HepG2 (cell line): ENCODE measurements at places on chromosomes 3 and 15.

DNA sequence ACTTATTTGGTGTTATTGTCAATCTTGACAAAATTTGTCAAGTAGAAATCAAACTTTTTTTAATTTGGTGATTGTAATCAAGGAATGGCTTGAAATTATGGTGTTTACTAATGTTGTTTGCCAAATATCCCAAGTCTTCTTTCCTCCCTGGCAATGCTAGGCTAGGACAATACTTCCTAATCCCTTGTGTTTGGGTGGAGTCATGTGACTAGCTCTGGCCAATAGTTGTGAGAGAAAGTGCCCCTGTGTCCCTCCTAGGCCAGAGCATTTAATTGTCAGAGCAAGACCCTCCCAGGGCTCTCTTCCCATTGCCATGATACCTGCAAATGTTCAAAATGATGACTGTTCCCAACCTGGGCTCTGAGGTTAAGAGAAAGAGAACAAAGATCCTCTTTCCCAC, 132.7 kb downstream of the ANXA2 start:
- DNase-seq, result no peak

GRCh38 chr3:48561045-48561736, 2.4 kb downstream of the UCN2 start:
- peak; percentile 71 for DNase-seq

DNA sequence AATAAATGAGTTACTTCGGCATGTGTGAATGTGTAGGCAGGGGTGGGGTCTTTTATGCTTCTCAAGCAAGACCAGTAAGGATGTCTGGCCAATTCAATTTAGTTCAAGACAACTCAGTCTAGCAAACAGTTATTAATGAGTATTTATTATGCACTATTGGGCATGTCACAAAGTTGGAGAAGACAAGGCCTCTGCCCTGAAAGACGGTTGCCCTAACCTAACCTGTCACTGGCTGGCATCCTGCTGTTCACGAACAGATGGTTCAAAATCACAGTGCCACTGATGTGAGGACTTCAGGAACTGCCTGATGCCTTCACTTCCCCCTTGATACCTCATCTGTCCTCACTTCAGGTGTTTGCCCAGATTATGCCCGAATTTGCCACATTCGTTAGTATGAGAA, 217.8 kb downstream of the SOX2 start:
- DNase-seq, result no peak

- DNase-seq, result no peak
Observed at GRCh38 chr15:88803241-88803919, at the start of gene ACAN. ACAN (plus strand) TSS chr15:88803436; CDS start chr15:88836207, 32,771 bp downstream.

- no peak for DNase-seq
Observed at GRCh38 chr3:134751831-134752230, 43.2 kb upstream of the EPHB1 start.

DNA sequence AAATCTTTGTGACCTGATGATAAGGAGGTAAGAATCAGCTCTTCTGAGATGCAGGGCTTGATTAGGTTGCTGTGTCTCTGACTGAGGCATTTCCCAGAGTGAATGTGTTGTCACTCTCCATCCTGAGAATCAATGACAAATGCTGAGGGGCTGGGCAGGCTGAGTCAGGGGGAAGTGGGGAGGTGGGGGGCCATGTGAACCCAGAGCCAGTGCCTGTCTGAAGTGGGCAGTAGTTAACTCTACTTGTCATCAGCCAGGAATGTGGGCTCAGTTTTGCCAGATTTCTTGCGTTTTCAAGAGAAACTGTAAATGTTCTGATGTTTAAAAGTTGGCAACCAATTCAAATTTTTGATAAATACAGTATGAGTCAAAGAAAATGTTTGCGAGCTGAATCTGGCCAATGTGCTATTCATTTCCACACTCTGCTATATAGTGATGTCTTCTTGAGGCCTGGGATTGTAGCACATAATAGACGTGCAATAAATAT, 3.1 kb upstream of the BNC1 start:
- DNase-seq, result no peak

- DNase-seq, result no peak
Observed at GRCh38 chr15:33724321-33725036, 243.8 kb upstream of the CHRM5 start.

DNA sequence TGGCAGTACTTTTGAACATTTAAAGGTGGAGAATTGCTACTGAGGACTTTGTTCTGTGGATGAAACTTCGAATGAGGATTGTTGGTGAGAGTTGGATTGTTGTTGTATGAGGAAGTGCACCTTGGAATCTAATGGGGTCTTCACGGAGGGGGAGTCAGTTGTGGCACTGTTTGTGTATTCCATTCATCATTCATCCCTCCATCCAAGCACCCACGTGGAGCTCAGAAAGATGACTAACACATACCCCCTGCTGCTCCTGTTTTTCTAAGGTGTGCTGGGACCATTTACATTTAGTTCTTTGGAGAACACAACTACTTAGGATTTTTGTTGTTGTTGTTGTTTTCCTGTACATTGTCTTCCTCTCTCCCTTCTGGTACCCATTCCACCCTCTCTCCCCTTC, 122.6 kb downstream of the IGF1R start:
- DNase-seq, result no peak

GRCh38 chr3:112092496-112093179, 6.4 kb downstream of the C3orf52 start:
- no peak for DNase-seq

DNA sequence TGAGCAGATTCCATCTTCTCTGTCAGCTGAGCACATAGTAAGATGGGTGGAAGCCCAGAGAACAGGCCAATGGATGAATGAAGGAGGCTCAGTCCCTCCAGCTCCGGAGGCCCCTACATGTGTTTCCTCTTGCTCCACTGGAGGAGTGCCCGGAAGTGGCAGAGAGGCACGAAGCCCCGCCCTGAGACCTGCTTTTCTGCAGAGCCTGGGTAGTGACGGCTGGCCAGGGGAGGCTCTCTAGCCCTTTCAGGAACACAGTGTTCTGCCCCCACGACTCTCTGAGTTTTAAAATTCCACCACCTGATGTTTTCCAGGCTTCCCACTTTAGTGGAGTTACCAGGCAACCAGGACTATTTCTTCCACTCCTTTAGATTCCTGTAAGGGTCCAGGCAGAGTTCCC, 149.4 kb upstream of the SLC6A11 start:
- no peak for DNase-seq

DNA sequence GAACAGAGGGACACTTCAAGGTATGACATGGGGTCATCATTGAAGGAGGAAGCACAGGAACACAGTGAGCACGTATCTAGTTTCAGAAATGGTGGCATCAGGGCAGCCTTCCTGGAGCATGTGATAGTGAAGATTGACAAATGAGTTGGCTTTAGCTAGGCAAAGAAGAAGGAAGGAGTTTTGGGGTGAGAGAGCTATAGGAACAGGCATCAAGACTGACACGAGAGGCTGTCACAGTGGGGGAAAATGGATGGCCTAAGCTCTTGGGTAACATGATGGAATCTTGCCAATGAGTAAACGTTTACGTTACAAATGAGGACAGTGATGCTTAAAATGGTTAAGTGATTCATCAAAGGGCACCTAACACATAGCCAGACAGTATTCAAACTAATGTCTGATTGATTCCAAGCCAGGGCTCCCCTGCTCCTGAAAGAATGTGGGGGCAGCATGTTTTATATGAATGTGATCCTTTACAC, 23.1 kb upstream of the GPR171 start:
- DNase-seq, result peak; percentile 81

- DNase-seq, result no peak
Observed at GRCh38 chr3:7581831-7582230, 720.9 kb downstream of the GRM7 start.

GRCh38 chr3:157046520-157046919, 113.4 kb downstream of the CCNL1 start:
- no peak for DNase-seq

DNA sequence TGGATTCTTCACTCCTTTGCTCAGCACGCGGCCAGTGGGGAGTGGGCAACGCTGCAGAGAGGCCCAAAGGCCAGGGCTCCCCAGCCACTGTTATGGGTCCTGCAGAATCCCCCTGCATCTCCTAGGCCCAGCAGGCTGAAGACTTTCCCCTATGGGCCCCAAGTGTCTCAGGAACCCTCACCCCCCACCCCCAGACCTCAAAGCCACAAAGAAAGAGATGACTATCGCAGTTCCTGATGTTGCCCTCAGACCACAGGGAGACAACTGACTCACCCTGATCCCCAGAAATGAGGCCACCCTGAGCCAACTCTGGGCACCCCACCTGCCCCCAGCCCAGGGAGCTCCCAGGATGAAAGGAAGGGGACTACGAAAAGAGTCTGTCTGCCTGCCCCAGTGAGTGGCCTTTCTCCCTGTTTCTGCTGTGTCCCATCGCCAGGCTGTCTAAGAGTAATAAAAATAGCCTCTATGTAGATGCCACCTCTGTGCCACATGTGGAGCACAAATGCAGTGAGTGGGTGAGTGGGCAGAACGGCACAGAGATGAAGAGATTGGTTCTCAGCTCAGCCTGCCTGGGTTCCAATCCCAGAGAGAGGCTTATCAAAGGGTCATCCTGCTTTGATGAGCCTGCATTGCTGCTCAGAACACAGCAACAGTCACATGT, 283.0 kb downstream of the UACA start:
- no peak for DNase-seq
